GDM1 (cell line): ENCODE measurements at places on chromosomes 1 and 21.

DNA sequence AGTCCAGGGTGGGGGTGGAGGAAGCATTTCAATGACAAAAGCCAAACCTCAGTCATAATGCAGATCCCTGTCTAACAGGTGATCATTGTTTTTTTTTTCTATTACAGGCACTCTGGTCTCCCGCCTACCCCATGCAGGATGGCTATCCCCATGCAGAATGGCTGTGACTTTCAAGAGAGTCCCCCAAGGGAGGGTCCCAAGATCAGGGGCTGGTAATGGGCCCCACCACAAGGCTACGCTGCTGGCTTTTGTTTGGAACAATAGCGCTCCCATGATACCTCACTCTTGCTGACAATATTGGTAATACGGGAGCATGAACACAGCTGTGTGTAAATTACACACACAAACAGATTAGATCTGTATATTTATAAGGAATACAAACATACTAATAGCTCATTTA lies 119.4 kb downstream of the SLC45A1 start:
- DNase-seq, result no peak

DNA sequence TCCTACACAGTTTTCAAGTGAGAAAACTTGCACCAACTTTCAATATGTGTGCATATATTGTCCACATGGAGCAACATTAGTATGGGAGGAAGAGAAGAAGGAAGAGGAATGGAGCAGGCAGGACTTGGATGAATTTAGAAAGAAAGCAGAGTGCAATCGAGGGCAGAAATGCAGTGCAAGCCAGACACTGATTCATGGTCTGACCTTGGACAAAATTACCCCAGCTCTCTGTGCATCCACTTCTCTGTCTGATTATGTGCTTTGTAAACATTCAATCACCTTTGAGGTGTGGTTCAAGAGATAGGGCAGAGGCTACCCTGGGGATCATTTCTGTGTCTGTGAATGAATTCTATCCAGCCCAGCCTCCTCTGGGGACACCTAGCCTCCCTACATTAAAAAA lies 265.2 kb downstream of the TNR start:
- no peak for DNase-seq

- DNase-seq, result no peak
Observed at GRCh38 chr1:192436441-192437078, 119.8 kb downstream of the RGS21 start.

DNA sequence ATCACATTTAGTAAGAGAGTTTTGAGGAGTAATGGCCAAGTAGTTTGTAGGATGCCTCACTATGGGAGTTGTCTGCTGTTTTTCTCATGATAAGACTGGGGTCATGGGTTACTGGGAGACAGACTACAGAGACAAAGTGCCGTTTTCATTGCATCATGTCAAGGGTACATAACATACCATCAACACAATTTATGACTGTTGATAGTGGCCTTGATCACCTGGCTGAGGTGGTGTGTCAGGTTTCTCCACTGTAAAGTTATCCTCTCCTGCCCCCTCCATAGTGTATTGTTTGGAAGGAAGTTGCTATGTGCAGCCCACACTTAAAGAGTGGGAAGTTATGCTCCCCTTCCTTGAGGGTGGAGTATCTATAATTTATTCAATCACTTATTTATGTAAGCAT lies 263.5 kb upstream of the POU3F1 start:
- no peak for DNase-seq

DNA sequence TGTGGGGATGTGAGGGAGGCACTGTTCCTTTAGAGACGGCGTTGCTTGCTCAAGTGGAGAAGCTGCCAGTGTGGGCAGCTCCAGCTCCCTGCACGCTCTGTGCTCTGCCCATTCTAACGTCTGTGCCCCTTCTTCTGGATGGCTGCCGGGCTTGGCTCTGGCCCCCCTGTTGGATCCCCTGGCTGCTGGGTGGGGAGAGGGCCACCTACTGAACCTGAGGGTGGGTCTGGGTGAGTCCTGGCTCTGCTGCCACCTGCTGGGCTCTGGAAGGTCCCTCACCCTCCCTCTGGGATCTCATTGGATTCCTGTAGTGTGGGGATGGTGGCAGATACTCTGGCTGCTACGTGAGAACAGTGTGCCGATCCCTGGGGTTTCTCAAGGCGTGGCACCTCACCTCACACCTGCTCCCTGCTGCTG lies 5.0 kb downstream of the PFKL start:
- peak; percentile 24 for DNase-seq

DNA sequence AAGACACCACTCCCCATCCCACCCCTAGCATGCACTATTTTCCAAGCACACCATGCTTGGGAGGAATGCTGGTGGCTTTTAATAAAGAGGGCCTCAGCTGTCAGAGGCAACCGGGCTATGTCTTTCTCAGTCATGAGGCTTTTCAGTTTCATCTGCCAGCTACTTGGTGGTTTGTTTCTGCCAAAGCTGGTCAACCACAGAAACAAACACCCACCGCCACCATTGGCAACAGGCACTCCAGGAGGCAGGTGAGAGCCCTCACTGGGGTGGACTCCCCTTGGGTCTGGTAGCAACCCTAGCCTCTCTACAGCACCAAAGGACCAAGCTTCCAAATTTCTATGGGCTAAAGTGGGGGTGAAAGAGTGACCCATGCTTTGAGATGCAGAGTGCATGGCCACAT lies 54.3 kb upstream of the CD1D start:
- no peak for DNase-seq

GRCh38 chr1:5333291-5333690 lies 658.9 kb downstream of the NPHP4 start:
- DNase-seq, result no peak

GRCh38 chr1:216535059-216535458 lies 111.8 kb upstream of the USH2A start:
- no peak for DNase-seq

GRCh38 chr1:91549041-91549735 lies 48.5 kb downstream of the CDC7 start:
- DNase-seq, result peak; percentile 44

GRCh38 chr1:48040154-48040553 lies 43.0 kb upstream of the TRABD2B start:
- DNase-seq, result no peak

DNA sequence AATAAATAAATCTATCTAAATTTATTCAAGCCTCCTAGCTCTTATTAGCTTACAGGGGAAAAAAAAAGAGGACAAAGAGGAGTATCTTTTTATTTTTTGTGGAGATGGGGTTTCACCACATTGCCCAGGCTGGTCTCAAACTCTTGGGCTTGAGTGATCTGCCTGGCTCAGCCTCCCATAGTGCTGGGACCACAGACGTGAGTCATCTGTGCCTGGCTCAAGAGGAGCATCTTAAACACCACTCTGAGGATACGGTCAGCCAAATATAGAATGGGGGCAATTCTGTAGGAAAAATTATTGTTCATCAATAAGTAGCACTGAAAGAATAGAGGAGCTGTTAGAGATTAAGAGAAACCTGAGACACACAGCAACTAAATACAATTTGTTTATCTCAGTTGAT lies 24.1 kb downstream of the SLC45A3 start:
- DNase-seq, result no peak

DNA sequence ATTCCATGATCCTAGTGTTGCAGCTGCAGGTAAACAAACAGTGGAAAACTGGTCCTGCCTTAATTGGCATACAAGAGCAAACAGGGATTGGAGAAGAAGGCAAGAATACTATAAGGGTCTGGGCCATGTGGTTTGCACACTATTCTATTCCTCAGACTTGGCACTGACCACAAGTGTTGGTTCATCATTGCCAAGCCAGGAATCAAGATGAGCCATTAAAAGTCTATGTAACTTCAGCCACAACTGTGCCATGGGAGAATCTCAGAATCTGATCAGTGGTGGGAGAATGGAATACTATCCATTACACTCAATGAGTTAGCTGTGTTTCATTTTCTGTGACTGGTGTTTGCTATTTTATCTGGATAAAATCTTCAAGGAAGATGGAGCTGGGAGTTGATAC lies 26.2 kb upstream of the FCER1A start:
- no peak for DNase-seq

- peak; percentile 25 for DNase-seq
Observed at GRCh38 chr1:101379950-101380349, 143.1 kb downstream of the S1PR1 start.

DNA sequence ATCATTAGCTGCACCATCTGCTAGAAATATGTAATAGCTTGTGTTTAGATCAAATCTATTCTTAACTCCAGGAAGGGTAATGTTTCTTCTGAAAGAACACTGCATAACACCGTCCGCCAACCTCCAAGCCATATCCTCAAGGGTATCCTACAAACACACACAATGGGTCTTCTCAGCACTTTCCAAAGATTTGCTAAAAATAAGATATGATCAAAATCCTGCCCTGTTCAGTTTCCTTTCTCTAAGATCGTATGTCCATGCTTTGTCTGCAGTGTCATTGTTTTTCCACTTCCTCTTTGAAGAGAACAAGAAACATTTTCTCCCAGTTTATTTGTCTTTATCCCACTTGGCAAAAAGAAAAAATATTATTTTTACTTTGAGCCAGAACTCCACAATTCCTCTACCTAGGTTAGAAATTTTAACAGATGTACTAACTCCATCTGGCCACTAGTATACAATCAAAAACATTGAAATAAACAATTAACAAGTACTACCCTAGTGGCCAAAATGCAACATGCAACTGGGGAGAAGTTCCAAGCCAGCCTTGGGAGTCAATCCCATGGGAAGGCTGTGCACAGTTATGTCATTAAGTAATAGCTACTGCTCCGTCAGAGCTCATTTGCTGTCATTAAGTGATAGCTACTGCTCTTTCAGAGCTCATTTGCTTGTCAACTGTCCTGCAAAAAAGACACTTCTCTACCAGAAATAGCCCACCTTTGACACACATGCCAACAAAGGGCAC lies 37.8 kb downstream of the FRRS1 start:
- DNase-seq, result no peak

DNA sequence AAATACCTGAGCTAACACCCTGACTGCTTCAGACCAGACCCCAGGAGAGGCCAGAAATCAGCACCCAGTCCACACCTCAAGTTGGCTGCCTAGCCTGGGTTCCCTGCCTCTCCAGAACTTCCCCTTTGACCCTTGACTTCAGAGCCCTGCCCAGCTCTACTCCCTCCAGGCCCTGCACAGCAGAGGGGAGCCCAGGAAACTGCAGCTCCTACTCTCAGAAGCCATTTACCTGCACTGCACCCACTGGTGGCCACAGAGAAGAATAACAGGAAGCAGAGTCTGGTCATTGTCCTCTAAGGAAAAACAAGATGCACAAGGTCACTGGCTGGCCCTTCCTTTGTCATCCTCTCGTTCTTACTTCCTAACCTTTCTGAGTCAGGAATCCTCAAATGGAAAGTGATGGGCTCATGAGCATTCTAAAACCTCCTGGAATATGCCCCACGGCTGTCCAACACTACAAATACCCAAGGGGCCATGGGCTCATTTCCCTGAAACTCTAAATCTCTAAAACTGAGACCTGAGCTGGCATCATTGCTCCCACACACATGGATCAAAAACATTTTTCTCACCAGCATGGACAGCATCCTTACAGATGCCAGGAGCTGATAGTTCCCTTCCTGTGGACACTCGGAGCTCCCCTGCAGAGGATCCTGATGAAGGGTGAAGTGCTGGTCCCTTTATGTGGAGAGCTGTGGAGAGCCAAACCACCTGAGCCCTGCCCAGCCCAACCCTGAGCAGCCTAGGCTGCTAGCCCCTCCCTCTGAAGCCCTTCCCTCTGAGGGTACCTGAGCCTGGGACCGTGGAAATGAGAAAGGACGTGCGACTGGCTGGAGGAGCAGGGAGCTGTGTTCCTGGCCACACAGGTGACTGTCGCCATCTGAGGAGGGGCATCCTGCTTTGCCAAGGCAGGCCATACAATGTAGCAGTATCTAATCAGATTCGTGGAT lies at the start of gene ITLN2:
TSS of gene ITLN2 (minus strand) at position 652 of the 947 bp plus-strand sequence. CDS start at position 584, 68 bp downstream.
- peak; percentile 36 for DNase-seq

DNA sequence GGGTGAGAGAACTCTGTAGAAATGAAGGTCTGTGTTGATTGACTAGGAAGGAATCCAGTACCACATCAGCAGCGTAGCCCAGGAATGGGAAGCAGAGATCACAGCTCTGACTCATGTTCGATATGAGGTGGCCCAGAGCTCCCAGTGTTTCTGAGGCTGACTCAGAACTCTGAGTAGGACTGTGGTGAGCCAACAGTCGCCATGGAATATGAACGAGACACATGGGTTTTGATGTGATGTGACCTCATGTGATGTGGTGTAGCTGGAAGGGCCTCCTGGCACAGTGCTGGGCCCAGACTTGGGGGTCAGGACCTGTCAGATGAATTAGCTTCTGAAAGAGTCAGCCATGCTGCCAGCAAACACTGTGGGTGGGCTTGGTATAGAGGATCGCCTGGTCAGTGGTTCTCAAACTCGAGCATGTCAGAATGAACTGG lies 237.0 kb downstream of the MRPL39 start:
- no peak for DNase-seq

DNA sequence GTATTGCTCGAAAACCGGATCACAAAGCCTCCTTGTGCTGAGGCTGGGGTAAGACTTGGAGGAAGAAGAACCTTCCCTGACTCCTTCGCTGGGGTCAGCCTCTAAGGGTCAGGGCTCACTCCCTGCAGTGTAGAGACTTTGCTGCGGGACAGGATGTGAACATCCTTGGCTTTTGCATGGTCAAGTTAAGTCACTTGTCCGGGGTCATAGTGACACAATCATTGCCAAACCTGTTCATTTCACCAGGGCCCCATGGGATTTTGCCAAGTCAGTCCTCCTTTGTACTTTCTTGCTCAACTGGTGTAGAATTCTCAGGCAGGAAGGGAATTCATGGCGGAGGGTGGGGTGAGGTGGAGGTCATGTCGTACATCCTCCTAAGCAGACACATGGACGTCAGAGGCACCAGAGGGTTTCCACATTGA lies 24.7 kb upstream of the IL10 start:
- DNase-seq, result no peak

- no peak for DNase-seq
Observed at GRCh38 chr1:150257624-150258585, at the start of gene CA14. Gene CA14, plus strand, starts transcription at chr1:150257774. Its CDS starts 355 bp downstream, at chr1:150258129.

GRCh38 chr1:225845571-225846259 lies 35.8 kb downstream of the EPHX1 start:
- DNase-seq, result peak; percentile 62

GRCh38 chr1:37465593-37466517 lies 8.5 kb upstream of the ZC3H12A start:
- DNase-seq, result no peak

DNA sequence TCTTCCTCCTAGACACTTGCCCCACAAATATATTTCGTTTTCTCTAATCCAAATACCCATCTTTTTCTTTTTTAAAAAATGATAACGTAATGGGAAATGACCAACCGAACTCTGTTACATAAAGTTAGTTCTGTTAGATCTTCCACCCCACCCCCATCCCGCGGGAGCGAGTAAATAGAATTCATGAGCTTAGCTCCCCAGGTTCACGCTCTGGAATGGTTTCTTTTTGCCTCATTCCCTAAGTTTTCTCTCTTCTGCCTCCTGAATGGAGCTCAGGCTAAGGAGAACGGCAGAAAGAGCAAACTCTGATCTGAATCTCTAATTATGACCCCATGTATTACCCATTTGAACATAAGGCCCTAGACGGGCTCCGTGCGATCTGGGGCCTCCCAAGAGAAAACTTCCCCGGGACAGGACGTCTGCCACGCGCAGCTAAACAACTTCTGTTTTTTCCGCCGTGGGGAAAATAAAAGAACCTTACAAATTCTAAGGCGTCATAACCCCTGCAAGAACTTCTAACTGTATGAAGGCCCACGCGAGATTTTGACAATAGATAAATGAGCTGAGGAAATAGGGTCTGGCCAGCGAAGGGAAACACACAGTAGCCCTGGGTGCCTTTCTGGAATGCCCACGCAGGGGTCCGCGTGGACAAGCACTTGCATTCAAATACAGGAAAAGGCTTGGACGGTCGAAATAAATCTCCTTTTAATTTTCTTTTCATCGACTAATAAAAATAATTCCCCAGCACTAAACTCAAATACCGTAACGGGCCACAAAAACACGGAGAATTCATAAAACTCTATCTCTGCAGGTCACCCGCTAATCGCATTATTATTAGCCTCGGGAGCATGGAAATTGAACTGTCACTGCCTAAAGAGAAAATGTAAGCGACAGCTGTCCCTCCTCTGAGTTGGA lies 2.2 kb downstream of the TBX15 start:
- DNase-seq, result no peak
